MG63 (cell line): ENCODE measurements at places on chromosomes 3 and 15. TPM values are rescaled to one million over a fixed set of nuclear protein-coding genes. Genes with fewer than 3 reads are reported as not detected.

- no peak for DNase-seq
Observed at GRCh38 chr3:146325170-146325569, 74.3 kb upstream of the PLSCR4 start.

DNA sequence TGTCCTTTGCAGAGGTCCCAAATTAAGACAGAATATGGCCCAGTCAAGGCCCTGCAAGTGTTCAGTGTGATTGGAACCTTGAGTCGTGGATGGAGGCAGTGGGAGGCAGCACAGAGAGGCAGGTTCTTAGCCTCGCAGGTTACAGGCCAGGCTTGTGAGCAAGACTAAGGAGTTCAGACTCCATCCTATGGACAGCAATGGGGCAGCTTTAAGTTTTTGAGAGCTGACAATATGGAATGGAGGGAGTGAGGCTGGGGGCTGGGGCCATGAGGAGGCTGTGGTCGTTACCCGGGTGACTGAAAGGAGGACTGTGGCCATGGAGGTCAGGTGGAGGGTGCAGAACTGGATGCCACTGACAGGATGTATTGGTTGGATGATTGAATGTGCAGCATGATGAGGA is 74.1 kb upstream of the PRR23C start:
- DNase-seq: no peak

GRCh38 chr15:79051029-79051428 is 39.6 kb downstream of the RASGRF1 start:
- no peak for DNase-seq

GRCh38 chr15:73928241-73928579 is 1.9 kb downstream of the LOXL1 start:
- peak; percentile 85 for DNase-seq

CCR9 gene
- total RNA-seq: not detected in 2 replicates

DNA sequence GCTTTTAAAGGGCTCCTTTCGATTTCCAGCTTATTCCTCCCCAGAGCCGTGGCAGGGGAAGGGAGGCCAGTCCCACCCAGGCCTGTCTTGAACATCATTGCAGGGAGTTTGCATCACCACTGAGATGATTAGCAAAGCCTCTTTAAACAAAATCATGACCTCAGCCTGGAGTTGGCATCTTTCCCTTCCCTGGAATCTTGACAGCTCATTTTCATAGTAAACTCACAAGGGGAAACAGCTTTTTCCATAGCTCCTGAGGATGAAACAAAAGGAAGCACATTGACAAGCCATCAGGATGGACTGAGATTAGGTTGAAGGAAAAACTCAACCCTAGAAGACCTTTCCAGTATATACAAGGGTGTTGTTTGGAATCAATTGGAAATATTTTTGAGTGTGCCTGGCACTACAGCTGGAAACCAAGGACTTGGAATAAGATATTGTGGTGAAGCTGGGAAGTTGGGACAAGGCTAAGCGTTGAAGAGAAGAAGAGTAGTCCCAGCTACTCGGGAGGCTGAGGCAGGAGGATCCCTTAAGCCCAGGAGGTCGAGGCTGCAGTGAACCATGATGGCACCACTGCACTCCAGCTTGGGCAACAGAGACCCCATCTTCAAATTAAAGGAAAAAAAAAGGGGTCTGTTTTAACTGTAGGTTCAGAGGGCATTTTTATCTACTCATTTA is 3.1 kb upstream of the LARP6 start:
- peak; percentile 93 for DNase-seq

GRCh38 chr3:63910891-63911290 is 1.3 kb downstream of the SCAANT1 start:
- DNase-seq: no peak

LTK gene
- not detected in 2 replicates for total RNA-seq

GRCh38 chr3:108221393-108221792 is 831 bp downstream of the IFT57 start:
- DNase-seq: no peak

GRCh38 chr3:22383285-22383684 is 632.3 kb upstream of the ZNF385D start:
- DNase-seq: no peak

DNA sequence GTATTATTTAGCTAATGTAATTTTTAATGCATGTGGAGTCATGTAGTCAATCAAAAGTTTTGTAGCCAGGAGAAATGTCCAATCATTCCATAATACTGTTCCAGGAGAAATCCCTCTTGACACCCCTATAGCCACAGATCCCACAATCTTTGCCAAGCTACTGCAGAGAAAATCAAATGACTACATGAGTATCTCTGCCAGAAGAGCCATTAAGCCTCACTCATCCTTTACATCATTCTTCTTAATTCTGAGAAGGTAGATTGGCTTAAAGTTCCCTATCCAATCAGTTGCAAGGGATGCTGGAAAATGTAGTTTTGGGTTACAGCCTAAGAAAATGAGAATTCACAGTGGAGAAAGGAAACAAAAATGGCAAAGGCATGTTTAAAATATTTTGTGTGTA is 502.1 kb downstream of the ZBBX start:
- DNase-seq: no peak

PLA2G4E gene
- total RNA-seq: not detected in 2 replicates

MINDY4B gene
- total RNA-seq: not detected in 2 replicates

DNA sequence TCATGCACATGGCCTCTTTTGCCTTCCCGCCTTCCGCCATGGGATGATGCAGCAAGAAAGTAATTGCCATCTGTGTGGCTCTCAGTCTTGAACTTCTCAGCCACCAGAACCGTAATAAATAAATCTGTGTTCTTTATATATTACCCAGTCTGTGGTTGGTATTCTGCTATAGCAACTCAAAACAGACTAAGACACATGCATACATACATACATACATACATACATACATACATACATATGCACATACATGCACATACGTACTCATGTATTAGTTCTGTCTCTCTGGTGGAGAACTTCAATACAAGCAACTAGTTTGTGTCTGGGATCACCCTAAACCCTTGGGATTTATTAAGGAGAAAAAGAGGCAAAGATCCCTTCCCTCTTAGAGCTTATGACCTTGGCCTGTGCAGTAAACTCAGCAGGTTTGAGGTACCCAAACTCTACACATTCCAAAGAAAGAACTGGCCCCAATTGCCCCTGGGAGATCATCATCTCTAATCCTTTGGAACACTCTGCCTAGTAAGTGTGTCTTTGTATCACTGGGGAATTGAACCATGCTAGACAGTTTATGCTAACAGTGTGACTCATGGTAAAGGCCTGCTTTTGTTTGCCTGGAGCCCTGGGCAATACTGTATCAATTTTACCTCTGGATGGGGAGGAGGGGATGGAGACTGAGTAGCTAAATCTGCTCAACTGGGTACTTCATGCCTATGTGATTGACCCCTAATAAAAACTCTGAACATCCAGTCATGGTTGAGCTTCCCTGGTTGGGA is 115.6 kb upstream of the LMCD1 start:
- DNase-seq: no peak

DNA sequence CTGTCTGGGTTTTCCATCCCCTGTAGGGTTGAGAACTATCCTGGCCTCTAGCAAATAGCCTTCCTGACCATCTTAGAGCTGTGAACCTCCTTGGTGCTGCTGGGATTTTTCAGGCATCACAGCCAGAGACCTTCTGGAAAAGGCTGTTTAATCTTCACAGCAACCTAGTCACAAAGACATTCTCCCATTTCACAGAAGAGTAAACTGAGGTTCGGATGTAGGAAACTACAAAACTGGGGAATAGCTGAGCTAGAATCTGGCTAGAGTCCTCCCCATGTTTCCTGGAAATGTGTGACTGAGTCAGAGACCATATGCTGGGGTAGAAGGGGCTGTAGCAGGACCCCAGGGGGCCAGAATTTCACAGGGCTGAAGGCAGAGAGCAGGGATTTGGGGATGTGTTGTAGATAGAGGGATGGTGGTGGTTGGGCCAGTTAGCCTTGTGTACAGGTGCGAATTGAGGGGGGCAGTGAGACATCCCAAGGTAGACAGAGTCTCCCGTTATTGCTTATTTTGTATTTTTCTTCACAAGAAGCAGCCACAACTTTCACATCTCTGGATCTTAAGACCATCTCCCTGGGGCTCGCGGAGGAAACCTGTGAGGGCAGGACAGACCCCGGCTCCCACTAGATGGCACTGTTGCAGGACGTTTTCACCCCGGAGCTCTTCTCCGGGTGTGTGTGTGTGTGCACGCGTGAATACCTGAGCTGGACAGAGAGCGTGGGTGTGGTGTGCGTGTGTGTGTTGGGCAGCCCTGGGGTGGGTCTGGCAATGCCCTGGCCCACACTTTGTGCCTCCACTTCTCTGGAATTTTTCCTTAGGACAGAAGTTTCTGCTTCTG is 66.9 kb upstream of the PRR23C start:
- peak; percentile 74 for DNase-seq

MYO1E gene
- total RNA-seq: 45.1 and 96.3 TPM in 2 replicates

ECE2 gene
- total RNA-seq: not detected in 2 replicates

GRCh38 chr3:17021614-17022013 is 136.9 kb downstream of the PLCL2 start:
- DNase-seq: no peak

MOBP gene
- total RNA-seq: not detected in 2 replicates

AADACL2 gene
- not detected in 2 replicates for total RNA-seq

DNA sequence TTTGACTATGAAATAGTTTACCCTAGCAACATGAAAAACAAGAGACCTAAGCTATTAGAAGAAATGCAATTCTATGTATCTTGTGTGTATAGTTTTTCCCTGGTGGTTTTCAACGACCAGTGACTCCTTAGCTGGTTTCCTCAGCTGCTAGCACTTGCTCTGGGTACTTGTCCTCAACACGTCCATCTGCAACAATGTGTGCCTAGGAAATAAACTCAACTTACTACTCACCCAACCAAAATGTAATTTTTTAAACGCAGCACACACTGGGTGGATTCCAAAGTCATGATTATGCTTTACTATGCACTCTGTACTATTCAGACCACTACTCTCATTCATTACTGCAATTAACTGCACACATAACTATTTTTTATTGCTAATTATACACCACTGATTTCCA is 31.0 kb downstream of the CPA3 start:
- DNase-seq: no peak

DNA sequence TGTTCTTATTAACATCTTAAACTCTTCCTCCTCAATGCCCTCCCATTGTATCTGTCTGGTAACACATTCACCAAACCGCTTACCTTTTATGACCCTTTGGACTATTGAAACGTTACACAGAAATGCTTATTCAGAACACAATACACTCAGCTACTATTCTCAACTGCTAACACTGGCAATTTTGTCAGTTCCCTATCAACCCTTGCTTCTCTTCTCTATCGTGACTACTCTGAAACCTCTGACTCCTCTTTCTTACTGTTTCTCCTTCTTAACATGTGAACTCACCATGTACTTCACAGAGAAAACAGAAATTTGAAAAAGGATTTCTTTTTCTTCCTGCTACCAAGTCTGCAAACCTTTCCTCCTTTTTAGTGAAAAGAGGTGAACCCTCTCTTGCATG is 232.9 kb upstream of the GPR149 start:
- DNase-seq: no peak

GRCh38 chr15:22902578-22902977 is 64.1 kb downstream of the NIPA2 start:
- DNase-seq: no peak

DNA sequence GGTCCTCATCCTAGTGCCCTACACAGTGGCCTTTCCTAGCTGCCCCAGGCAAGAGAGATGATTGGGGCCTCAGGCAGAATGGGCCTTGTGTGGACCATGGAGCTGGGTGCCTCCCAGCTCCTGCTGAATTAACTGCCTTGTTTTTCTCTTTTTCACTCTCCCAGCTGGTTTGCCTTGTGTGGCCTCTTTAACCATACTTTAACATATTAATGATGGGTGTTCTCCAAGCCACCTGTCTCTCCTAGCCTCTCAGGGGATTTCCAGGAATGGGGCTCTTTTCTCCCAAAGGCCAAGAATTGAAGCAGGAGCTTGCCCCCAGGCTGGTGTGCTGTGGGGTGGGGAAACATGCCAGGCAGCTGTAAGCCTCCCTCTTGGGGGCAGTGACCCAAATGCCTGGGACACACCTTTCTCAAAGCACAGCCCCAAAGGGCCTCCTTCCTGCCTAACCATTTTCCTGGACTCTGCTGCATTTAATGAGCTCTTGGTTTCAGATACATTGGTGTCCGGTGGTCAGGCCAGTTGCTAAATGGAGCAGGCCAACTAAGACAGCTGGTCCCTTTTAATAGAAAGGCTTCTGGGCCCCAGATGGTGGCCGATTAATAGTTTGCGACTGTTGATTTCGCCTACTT is 5.6 kb downstream of the ALPK3 start:
- DNase-seq: no peak

DNA sequence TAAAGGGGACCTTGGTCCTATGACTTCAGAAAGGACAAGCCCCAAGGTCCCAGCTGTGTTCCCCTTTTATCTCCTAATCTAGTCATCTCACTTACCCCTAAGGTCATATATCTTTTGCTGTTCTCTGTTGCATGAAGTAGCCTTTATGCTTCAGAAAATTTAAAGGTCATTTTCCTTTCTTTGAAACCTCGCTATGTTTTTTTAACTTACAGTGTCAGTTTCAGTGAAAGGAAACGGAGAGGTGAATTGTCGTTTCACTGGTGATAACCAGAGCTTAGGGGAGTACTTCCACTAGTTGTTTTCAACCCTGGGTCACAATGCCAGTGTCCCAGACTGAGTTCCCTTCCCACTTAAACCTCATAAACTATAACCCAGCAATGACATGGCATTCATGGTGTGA is 357.4 kb downstream of the GAP43 start:
- no peak for DNase-seq

GRCh38 chr15:57033715-57034439 is 115.4 kb downstream of the TCF12 start:
- no peak for DNase-seq

PTX3 gene
- total RNA-seq: 6.5 and 13.2 TPM in 2 replicates

GLDN gene
- total RNA-seq: 0.30 and 0.67 TPM in 2 replicates

PRR20G gene
- total RNA-seq: not detected in 2 replicates

SPINK8 gene
- total RNA-seq: not detected in 2 replicates

SEMA6D gene
- 1.0 and 14.1 TPM in 2 replicates for total RNA-seq

GRCh38 chr15:71290881-71291635 is 175.8 kb downstream of the THSD4 start:
- DNase-seq: no peak

FBXL2 gene
- total RNA-seq: 4.0 and 6.8 TPM in 2 replicates

- DNase-seq: no peak
Observed at GRCh38 chr3:160618878-160619277, 53.5 kb upstream of the KPNA4 start.

HIGD2B gene
- not detected in 2 replicates for total RNA-seq

DNA sequence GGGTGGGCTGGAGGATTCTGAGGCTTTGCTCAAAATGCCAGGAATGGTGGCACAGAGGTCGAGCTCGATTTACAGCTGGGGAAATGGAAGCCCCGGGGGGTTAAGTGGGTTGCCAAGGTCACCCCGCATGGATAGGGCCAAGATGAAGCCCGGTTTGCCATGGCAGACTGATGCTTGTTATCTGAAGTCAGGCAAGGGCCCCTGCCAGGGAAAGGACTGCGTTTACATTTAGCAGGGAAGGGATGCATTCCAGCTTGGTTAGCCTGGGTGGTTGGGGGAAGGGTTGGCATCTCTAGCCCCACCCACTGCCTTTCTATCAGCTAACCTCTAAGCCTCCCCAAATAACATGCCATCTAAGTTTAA is 79.0 kb downstream of the RPLP1 start:
- peak; percentile 66 for DNase-seq

GRCh38 chr3:13718436-13718835 is 161.4 kb downstream of the WNT7A start:
- DNase-seq: no peak

CLDN18 gene
- total RNA-seq: not detected in 2 replicates
